ENCODE measurements at places on chromosomes 16 and 17.

DNA sequence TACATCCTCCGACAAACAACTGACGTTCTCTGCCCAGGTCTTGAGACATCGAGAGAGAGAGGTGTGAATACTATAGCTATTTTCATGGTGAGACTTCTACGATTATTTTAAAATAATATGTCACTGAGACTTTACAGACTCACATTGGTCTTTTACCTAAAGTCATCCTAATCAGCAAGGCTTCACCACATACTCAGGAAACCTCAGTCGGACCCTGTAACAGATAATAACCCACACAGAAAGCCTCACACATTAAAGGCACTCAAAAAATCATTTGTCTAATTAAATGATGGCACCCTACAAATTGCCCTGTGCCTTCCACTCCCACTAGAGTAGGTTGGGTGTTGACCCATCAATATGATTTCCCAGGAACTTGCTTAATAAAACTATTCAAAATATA lies 19.8 kb upstream of the SLC39A11 start:
- no peak for DNase-seq

GRCh38 chr17:16936536-16937310 lies 35.2 kb downstream of the TNFRSF13B start:
- no peak for DNase-seq

DNA sequence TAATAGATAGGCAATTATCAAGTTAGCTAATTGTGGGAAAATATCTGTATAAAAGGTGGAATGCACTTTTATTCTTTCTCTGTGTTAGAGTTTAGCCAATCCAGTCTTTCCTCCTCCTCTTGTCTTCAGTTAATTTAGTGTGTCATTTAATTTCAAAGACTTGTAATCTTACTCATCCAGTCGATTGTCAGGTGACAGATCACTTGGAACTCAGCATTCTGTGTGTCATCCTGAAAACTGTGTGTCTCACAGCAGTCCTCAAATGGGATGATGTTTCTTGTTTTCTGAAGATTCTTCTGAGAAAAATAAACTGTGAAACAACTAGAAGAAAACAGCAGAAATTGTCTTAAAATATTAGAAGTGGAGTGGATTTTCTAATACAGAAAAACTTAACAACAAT lies 290 bp upstream of the KRTAP4-1 start:
- DNase-seq, result no peak

GRCh38 chr17:76510831-76511244 lies 9.6 kb upstream of the RHBDF2 start:
- no peak for DNase-seq

DNA sequence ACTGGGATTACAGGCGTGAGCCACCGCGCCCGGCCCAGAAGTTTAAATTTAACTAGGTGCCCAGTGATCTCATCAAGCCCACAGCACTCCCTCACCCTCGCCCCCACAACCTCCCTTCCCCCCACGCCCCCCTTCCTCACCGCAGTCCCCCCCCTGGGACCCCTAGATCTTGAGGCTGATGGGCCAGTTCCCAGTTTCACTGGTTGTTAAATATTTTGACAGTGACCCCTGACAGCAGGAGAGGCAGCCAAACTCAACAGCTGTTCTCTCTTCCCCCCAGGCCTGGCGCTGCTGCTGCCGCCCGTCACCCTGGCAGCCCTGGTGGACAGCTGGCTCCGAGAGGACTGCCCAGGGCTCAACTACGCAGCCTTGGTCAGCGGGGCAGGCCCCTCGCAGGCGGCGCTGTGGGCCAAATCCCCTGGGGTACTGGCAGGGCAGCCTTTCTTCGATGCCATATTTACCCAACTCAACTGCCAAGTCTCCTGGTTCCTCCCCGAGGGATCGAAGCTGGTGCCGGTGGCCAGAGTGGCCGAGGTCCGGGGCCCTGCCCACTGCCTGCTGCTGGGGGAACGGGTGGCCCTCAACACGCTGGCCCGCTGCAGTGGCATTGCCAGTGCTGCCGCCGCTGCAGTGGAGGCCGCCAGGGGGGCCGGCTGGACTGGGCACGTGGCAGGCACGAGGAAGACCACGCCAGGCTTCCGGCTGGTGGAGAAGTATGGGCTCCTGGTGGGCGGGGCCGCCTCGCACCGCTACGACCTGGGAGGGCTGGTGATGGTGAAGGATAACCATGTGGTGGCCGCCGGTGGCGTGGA lies 15.6 kb downstream of the QPRT start:
- no peak for DNase-seq

DNA sequence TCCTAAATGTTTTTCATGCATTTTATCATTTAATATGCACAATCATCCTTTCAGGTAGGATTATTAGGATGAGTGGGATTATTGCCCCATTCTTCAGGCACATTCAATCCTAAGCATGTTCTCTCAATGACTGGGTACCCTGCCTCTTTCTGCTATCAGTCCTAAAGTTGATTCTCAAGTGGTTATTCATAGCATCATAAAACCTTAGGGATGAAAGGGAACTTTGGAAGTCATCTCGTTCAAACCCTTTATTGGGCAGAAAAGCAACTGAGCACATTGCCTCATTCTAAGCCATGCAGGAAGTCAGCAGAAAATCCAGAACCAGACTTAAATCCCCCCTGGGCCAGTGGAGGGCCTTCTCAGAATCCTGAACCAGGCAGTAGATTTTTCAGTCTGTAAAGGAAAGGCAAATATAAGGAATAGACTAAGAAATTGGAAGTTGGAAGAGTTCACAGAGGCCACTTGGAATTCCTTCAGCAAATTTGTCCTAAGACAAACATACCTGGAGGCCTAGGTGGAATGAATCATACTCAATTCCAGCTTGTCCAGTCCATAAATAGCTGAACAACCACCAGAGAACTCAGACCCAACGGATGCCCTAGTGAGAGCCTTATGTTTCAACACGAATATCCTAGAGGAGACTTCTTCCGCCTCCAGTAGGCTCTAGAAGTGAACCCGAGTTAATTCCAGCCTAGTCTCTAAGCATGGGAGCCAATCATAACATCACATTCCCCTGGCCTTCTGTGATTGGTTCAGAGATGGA lies 62.7 kb downstream of the IRX6 start:
- no peak for DNase-seq

- DNase-seq, result no peak
These were observed 11.6 kb upstream of the ADGRG1 start for GRCh38 chr16:57616876-57617275.

DNA sequence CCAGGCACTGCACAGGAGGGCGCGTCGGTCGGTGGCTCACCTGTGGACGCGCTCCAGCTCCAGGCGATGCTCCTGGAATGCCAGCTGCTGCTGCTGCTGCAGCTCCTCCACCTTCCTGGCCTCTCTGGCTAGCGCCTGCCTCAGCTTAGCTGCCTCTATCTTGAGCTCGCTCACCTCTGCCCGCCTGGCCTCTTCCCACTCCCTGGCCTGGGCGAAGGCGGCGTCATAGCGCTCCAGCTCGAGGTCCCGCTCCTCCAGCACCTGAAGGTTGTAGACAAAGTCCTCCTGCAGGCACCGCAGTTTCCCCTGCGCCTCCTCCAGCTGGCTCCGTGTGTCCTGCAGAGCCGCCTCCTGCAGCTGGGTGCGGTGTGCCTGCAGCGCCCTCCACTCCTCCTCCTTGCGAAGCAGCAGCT lies 11.1 kb downstream of the CCDC57 start:
- DNase-seq, result no peak

DNA sequence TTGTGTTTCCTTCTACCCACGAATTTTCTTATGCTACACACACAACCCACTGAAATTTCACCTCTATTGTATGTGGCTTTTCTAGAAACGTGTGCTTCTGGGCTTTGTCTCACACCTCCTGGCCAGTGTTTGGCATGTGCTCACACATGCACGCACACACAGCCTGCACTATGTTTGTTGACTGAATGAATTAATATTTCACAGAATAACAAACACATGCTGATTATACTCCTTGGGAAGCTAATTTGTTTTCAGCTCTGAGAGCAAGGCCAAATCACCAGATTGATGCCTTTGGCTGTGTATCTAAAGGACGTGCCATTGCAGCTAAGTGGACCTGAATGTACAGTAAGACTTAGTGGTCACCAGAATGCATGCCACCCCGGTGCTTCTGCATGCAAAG lies 210.7 kb downstream of the WWOX start:
- no peak for DNase-seq

DNA sequence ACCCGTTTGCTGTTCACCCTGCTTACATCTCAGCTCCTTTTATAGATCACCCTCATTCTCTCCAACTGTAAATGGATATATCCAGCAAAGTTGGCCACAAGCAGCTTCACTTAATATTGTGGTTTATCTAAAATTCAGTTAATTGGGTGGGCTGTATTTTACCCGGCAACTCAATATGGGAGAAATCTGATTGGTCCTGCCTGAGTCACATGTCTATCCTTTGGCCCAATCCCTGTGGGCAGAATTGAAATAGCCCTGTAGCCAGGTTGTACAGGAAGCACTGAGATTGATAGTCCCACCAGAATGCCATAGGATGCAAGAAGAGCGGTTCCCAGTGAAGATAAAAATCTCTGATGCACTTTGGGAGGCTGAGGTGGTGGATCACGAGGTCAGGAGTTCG lies 73.2 kb downstream of the AIPL1 start:
- DNase-seq, result no peak

- DNase-seq, result no peak
These were observed 100.8 kb downstream of the HS3ST3A1 start for GRCh38 chr17:13500947-13501346.

DNA sequence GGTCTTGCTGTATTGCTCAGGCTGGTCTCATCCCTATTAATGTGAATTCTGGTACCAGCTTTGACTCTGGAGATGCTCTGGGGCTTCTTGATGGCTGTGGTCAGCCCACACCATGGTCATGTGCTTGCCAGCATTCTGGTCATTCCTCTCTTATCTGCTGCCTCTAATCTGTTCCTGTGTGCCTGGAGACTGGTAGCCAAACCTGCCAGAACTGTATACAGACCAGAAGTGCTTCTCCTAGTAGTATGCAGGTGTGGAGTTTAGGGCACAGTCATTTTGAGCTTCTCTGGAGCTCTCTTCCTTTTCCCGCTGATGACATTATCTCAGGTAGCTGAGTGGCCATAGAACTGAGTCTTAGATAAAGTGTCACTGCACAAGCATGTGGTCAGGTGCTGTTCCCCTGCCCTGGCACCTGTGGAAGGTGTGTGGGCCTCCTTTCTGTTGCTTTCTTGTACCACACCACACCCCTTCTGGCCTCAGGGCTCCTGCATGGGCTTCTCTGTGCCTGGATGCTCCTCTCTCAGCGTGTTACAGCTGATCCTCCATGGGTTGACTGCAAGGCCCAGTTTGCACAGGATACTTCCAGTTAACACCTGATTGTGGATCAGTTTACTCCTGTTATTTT lies 162.7 kb downstream of the SPECC1 start:
- DNase-seq, result no peak

Data from stimulated activated CD8-positive, alpha-beta memory T cell treated with anti-CD3 and anti-CD28 coated beads, Interleukin-4, amount 100 ng/mL, for 1 hour (primary cell).